Caco-2 (cell line): ENCODE measurements at places on chromosomes 2 and 18. TPM values are rescaled to one million over a fixed set of nuclear protein-coding genes. Genes with fewer than 3 reads are reported as not detected.

Gene POTEI
- total RNA-seq: 7.0 and 7.3 TPM in 2 replicates

Gene DOK6
- not detected in 2 replicates for total RNA-seq

Gene MC2R
- total RNA-seq: not detected in 2 replicates

Gene TACR1
- 0.07 TPM in 2 replicates for total RNA-seq

- no peak for DNase-seq
- H3K4me1 ChIP-seq: peaks cover 7% of the 10 kb centered on the region
- H3K27ac ChIP-seq: no peak overlapping the region
- no peak overlapping the region for H3K4me3 ChIP-seq
Measured at GRCh38 chr2:229154381-229154780, 116.7 kb downstream of the PID1 start.

DNA sequence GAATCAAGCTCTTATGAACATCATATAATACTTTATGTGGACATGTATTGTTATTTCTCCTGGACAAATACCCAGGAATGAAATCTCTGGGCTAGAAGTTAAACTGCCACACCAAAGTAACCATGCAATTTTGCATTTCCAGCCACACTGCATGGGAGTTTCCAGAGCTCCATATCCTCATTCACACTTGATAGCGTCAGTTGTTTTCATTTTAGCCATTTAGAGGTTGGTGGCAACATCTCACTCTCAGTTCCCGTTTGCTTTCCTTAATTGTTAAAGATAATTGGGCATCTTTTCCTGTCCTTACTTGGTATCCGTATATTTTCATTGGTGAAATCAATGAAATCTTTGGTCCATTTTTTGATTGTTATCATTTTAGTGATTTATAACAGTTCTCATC is 47.8 kb downstream of the SH3YL1 start:
- H3K36me3 ChIP-seq: no peaks in the 10 kb centered on the region
- no peaks in the 10 kb centered on the region for H3K4me1 ChIP-seq
- no peaks in the 10 kb centered on the region; the same call in 1 of the 2 replicates for H3K27me3 ChIP-seq
- H3K4me3 ChIP-seq: no peak overlapping the region
- no peak overlapping the region for H3K27ac ChIP-seq

DNA sequence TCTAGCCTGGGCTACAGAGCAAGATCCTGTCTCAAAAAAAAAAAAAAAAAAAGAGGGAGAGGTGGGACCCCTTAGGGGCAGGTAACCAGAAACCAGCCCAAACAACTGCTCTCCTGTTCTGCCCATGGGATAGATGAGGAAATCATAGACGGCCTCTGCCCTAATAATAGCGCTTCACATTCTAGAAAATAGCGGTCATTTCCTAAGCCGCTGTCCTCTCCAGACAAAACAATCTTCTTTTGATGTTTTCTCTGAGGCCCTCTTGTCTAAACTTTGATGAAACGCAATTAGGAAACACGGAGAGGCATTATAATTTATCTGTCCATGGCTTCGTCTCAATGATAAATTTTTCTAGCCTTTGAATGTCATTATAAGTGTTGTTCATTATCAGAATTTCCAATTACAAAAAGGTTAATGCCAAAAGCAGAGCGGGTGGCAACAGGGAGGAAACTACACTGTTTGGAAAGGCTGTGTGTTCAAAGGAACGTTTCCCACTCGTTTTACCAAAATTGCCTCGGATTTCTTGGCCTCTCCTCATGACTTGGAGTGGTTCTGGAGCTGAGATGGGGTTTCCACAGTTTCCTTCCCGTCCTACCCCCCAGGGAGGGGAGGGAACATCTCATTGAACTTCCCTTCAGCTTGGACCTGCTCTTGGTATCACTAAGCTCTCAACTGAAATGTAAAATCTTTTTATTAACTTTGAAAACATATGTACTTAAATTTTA is 151.6 kb upstream of the ZNF236 start:
- H3K27me3 ChIP-seq: no peaks in the 10 kb centered on the region
- no peaks in the 10 kb centered on the region for H3K4me1 ChIP-seq
- no peak for DNase-seq
- H3K4me3 ChIP-seq: no peak overlapping the region
- H3K27ac ChIP-seq: no peak overlapping the region
- H3K36me3 ChIP-seq: no peaks in the 10 kb centered on the region
